ENCODE measurements at places on chromosomes 5 and 9.

DNA sequence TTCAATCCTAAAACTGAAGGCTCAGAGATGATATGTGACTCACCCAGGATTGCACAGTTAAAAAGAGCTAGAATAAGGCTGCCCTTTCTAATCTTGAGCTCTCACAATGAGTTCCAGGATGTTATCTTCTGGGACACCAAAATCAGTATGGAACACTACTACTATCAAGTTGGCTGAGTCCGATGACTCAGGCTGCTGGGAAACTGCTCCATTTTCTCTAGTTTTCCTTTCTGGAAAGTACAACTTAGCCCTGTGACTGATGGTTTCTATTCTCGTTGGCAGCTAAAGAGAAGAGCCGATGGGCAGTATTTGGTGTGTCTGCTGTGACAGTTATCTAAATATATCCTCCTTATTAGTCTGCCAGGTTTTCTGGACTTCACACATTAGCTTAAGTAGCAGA, 37.9 kb upstream of the DPYSL3 start:
- DNase-seq, result no peak

DNA sequence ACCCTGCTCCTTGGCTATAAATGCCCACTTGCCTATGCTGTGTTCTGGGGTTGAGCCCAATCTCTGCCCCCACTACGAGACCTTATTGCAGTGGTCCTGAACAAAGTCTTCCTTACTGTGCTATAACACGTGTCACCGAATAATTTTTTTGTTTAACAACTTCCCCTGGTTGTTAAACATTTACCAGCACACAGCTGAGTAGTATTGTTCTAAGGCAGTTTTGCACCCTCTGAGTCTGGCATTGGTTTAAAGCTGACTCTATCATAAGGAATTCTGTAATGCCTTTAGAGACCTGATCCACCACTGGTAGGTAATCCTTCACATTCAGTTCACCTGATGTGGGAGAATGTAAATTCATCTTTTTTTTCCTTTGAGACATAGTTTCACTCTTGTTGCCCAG, 25.6 kb upstream of the ANKRD31 start:
- DNase-seq, result no peak

- no peak for DNase-seq
Measured at GRCh38 chr9:5305741-5306140, 1.2 kb upstream of the RLN2 start.

DNA sequence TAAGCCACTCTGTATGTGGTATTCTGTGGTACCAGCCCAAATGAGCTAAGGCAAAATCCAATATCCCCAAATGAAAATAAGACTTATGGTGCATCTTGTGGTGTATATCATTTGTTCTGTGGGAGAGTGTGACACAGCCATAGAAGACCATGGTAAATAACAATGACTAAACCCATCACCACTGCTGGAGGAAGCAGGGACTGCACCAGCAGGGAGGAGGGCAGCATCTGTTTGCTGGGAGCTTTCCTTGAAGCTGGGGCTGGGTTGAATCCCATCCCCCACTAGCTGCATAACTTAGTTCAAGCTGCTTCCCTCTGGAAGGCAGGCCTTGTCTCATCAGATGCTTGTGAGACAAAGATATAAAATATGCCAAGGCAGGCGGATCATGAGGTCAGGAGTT, 14.2 kb downstream of the GADD45G start:
- DNase-seq, result no peak

- no peak for DNase-seq
Measured at GRCh38 chr5:126531543-126532120, 63.4 kb downstream of the ALDH7A1 start.

DNA sequence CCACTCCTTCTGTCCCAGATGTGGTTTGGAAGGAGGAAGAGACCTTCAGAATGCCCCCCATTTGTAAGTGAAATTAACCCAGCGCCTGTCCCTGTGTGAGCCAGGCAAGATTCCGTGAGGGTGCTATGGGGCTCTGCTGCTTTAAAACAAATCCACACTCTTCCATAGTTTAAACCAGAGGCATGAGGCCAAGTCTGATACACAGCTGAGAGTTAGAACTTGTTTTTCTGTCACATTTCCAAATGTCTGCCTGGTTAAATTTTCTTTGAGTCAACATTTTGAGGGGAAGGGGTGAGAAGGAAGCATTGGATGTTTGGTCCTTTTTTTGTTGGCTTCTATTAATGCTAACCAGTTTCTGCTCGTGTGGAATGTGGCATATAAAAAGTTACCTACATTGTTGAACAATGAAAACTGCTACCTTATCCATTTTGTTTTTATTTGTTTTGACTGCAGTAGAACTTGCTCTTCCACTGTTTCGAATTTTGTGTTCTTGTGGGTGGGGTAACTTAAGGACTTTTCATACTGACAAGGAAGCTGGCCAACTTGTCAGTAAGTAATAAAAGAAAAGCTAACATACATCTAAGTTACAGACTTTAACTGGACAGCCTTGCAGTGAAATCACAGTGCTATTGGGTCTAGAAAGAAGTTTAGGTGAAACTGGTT, 12.9 kb downstream of the RGMB start:
- no peak for DNase-seq

DNA sequence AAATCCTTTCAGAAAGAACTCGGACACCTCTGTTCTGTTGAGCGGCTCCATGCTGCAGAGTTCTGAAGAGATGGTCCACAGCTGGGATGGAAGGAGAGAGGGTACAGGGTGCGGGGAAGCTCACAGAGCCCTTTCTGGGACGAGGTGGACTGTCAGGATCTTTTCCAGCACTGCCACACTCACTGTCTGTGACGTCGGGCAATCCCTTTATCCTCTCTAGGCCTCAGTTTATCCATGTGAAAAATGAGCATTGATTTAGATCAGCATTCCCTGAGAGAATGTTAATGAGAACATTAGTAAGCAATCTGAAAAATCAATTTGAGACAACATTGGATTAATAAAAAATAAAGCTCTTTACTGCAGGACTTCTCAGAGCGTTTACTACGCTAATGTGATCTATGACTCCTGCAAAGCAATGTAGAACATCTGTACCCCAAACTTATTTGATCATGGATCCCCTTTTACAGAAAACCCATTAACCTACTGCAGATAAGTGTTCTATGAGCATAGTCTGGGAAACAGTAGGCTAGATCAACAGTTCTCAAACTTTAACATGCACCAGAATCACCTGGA, at the start of gene OR13J1:
OR13J1 (minus strand) TSS at position 51 of the 573 bp plus-strand sequence; CDS start at position 51, 0 bp downstream.
- DNase-seq, result no peak

GRCh38 chr9:78671785-78672184, 374.9 kb downstream of the PSAT1 start:
- DNase-seq, result no peak

DNA sequence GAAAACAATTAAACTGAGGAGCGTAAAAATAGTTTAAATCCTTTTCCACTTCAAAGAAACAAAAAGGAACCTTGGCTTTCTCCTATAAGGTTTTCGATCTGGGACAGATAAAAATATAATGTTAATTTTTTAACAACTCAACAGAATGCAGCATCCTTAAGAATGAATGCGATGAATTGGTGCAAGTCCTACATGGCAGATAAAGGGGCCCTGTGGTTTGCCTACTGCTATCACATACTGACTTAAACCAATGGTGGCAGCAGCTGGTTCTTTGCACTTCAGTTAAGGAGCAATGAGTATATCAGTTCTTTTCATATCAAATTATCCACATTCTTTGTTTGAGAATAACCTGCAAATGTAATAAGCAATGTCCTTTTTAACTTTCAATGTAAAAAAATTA, 12.4 kb upstream of the TYRP1 start:
- no peak for DNase-seq

DNA sequence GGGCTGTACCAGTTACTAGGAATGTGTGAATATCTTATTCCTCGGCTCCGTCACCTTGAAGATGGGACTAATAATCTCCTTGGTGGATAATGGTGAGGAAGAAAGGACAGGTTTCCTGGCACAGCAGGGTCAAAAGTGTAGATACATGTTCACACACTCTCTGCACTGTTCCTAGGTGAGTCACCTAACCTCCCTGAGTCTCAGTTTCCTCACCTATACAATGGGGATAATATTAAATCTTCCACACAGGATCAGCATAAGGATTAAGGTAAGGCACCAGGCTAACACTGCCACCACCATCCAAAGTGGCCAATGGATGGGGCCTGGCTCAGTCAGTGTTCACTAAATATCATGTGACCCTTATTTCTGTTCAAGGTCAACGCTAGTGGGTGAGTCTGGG, 66.9 kb downstream of the PSMB7 start:
- no peak for DNase-seq

GRCh38 chr9:88280816-88281382, 107.3 kb upstream of the SPIN1 start:
- DNase-seq, result no peak

GRCh38 chr5:118545470-118545869, 442.9 kb downstream of the DTWD2 start:
- no peak for DNase-seq

- DNase-seq, result no peak
Measured at GRCh38 chr9:4620881-4621555, 41.1 kb upstream of the PLPP6 start.

- DNase-seq, result no peak
Measured at GRCh38 chr5:174511714-174512253, 212.6 kb upstream of the MSX2 start.

DNA sequence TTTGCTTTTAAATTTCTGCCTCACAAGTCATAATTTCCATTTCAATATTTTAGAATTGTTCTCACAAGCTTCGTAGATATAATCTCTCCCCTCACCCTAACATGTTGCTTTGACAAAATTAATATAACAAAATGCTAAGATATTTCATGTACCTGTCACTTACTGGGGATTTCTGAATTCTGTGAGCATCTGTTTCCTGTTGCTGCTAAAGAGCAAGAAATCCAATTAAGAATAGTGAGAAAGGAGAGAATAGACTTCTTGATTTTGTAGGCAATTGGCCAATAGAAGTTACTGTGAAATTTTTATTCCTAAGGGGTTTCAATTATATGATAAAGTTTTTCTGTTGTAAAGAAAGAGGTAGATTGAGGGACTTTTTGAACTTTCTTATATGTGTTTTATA, 796.5 kb upstream of the ARRDC3 start:
- no peak for DNase-seq

- no peak for DNase-seq
Measured at GRCh38 chr5:77642738-77643653, 4.5 kb upstream of the OTP start.

DNA sequence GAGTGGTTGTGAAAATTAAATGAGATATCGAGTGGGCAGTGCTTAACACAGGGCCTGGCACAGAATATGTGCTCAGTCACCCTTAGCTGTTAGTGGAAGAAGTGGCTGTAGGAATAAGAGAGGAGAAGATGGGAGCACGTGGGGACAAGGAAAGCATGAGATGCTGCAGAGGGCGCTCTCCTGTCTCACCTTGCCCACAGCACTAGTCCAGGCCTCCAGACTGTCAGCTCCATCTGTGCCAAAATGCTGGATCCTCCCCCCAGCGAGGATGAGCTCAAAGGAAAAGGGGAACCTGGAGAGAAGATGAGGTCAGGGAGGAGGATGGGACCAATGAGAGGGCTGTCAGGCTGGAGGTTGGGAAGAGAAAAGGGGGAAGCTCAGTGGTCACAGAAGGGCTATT, 12.5 kb downstream of the ARAP3 start:
- DNase-seq, result no peak

GRCh38 chr5:123505633-123506032, 6.3 kb upstream of the CSNK1G3 start:
- no peak for DNase-seq

- DNase-seq, result no peak
Measured at GRCh38 chr9:35142037-35142436, 19.8 kb upstream of the UNC13B start.

DNA sequence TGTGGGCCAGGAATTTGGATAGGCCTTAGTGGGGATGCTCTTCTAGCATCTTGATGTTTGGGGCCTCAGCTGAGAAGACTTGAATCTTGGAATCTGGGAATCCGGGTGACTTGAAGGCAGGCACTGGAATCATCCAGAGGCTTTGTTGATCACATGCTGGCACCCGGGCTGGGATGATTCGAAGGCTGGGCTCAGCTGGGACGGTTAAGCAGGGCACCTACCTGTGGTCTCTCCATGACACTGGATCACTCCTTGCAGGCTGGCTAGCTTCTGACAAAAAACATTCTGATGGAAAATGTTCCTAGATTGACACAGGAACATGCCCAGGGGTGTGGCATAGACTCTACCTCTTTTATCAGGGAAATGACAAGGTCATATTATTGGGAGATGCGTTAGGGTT, 149.1 kb downstream of the TENT4A start:
- no peak for DNase-seq

DNA sequence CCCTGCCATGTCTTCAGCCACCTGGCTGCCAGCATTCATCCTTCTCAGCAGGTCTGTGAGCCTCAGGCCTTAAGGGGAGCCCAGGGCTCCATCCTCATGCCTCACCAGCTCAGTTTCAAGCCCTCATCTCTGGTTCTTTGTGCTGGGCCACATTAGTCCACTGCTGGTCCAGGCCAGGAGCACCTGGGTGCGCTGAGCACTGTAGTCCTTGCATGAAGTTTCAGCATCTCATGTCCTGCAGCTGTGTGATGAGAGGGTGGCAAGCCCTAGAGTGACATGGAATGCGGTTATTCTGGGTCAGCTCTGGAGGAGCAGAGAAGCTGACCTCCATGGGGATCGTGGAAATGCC, 42.7 kb downstream of the COL5A1 start:
- DNase-seq, result no peak

- no peak for DNase-seq
Measured at GRCh38 chr9:38036359-38037084, 32.5 kb downstream of the SHB start.

GRCh38 chr9:35906923-35907699, 1.1 kb downstream of the HRCT1 start:
- no peak for DNase-seq

DNA sequence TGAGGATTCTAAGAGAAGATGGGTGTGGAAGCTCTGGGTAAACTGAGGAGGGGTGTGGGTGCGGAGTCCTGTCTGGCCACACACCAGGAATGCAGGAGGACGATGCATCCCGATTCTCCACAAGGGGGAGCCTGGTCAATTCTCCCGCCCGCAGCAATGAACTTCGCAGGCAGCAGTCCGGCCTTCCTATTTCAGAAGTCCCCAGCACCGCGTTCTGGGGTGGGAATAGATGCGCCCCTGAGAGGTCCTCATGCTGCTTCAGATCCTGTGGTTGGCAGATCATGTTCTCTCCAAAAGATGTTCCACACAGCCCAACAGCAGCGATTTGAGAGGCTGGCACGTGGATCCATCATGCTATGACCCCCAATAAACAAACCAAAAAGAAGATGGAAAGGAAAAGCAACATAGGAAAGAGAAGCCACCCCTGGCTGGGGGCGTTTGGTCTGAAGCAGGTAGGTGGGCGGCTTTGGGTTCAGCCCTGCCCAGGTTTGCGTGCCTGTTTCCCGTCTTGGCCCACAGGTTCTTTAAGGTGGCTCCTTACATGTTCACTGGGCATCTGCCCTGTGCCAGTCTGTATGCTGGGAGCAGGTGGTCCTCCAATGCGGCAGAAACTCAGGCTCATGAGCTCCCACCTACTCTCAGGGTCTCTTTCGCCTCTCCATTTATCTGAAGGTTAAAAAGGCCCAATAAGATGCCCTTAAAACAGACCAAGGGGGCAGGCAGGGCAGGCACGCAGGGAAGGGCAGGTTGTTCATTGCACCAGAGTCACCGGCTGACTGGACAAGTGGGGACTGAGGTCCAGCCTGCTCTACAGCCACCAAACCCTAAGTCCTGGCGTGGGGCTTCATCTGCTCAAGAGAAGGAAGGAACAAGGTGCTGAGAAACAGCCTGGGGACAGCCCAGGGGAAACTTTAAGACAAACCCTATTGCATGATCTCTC, 171.6 kb downstream of the PAX5 start:
- DNase-seq, result no peak

- DNase-seq, result no peak
Measured at GRCh38 chr5:135345956-135346731, 52.9 kb downstream of the MACROH2A1 start.

- peak; percentile 77 for DNase-seq
Measured at GRCh38 chr5:14270209-14270702, 127.1 kb downstream of the TRIO start.

- DNase-seq, result no peak
Measured at GRCh38 chr9:35561468-35562261, 43.4 kb upstream of the TESK1 start.
